Activated T-helper 9 cell treated with anti-CD3 and anti-CD28 coated beads, Interleukin-2, amount 50 U/mL, for 16 hours (primary cell): ENCODE measurements at places on chromosomes 2 and 18.

GRCh38 chr18:42533009-42533575 lies 578.1 kb downstream of the PIK3C3 start:
- DNase-seq = no peak

DNA sequence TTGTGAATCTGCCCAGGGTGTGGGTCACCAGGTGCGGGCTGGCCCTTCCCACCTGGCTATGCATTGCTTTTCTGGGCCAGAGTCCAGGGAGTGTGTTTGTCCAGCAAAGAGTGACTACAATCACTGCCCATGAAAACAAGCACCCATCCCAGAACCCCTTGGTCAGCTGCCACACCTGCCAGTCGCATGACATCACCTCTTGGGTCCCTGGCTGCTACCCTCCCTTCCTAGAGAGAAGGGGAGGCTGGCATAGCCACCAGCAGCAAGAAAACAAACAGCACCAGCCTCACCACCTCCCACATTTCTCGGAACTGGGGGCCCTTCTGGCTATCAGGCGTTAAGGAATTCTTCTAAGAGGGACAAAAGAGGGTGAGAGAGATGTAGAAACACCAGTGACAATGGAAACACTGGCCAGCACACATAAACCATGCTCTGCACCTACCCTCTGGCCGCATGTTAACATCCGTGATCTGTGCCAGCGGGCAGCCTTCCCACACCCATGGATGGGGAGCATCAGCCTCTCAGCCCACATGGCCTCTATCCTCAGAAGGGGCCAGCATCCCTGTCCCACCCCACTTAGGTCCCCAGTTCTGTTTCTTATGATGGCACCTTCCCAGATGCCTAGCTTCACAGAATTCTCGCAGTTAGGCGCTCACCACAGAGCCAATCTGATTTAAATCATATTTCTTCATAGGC lies 109.7 kb upstream of the GLI2 start:
- no peak for DNase-seq

GRCh38 chr2:223470602-223471001 lies 131.6 kb downstream of the SCG2 start:
- DNase-seq = no peak

GRCh38 chr2:241035818-241036396 lies 37.5 kb downstream of the SNED1 start:
- peak; percentile 37 for DNase-seq

- DNase-seq = no peak
Measured at GRCh38 chr2:105244451-105244850, 2.9 kb downstream of the GPR45 start.

DNA sequence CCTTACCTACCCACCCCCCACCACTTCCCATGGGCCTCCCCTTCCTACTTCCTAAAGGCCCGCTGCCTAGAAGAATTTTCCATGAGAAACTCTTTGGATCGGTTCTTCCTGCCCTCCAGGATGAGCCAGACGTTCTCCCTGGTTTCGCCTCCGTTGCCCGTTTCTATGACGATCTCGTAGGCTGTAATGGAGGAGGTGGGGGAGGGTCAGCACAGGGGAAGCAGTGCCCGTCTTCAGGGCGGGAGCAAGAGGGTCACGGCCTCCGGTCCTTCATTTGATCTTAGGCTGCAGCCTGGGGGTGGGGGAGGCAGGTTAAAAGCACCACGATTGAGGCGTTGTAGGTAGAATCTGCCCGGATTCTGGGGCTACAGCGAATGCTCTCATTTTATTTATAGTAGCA lies 172.0 kb downstream of the LOXHD1 start:
- DNase-seq = no peak
